ENCODE measurements at places on chromosomes 16 and 17.

- peak; percentile 78 for DNase-seq
Measured at GRCh38 chr16:16150117-16150877, 73.0 kb downstream of the ABCC6 start.

DNA sequence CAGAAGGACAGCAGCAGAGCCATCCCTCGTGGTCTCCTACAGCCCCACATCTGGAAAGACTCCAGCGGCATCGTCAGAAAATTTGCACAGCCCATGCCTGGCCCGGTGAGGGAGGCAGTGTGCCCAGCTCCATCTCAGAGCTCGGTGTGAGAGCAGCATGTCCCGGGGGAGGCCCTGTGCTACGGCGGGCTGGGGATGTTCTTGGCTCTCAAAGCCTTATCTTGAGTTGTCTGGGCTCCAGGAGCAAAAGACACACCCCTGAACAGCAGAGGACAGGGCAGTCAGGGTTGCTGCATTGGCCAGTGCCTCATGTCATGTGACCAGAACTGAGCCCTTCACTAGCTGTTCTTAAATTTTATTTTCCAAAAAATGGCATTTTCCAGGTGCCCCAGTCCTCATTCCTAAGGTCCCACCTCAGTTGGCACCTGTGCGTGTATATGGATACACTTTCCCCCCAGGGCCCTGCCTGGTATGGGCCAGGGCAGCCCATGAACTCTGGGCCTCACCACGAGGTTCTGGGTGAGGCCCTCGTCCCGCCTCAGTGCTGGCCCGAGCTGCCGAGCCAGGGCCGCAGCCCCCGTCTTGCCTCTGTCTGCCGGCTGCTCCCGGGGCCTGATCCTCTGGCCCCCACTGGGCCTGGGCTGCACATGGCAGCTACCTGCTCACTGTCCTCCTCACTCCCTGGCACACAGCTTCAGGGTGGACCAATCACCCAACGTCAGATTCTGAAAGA is 3.0 kb downstream of the NUDT16L1 start:
- DNase-seq: no peak

DNA sequence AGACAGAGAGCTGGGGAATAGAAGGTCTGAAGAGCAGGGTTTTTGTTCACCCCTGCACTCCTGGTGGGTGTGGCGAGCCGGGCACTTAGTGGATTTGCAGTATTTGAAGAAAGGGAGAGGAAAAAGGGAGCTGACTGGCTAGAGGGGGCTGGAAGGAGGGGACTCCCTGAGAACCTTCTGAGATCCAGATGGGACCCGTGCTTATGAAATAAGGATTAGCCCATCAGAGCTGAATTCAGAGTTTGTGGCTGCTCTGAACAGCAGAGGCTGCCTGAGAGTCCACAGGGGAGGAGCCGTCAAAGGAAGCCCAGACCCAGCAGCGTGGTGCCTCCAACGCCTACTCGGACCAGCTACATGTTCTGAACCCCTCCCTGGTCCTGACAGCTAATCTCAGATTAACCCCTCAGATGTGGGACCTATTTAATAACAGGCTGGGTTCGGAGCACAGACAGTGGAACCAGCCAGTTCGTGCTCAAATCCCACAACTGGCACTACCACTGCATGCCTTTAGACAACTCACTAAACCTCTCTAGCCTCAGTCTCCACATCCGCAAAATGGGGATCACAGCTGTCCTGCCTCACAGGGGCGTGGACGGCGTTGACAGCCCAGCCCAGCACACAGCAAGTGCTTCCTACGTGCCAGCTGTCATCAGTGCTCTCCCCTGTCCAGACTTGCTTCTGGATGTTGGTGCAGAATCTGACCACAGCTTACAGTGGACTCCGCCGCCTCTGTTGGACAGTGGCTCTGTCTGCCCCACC is 70.6 kb downstream of the DYNLRB2 start:
- no peak for DNase-seq

DNA sequence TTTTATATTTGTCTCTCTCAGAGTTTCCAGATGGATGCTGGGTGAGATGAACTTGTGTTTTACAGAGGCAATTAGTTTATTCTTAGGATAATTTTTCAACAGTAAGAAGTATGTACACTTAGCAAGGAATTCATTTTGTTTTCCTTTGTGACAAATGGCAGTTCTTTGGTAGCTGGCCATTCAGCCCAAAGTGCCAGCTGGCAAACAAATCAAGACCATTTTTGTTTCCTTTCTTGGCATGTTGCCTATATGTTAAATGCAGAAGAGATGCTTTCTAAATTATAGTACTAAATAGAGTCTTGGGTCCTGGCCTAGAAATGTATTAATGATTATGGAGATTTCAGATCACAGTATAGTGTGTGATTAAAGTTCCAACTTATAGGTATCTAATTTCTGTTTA is 337.1 kb downstream of the CNTNAP4 start:
- no peak for DNase-seq

- no peak for DNase-seq
Measured at GRCh38 chr17:18235743-18236256, 10.4 kb downstream of the LLGL1 start.
